ENCODE measurements at places on chromosomes 1 and 21.

GRCh38 chr1:88800382-88801051, 90.8 kb downstream of the GTF2B start:
- no peak for DNase-seq

DNA sequence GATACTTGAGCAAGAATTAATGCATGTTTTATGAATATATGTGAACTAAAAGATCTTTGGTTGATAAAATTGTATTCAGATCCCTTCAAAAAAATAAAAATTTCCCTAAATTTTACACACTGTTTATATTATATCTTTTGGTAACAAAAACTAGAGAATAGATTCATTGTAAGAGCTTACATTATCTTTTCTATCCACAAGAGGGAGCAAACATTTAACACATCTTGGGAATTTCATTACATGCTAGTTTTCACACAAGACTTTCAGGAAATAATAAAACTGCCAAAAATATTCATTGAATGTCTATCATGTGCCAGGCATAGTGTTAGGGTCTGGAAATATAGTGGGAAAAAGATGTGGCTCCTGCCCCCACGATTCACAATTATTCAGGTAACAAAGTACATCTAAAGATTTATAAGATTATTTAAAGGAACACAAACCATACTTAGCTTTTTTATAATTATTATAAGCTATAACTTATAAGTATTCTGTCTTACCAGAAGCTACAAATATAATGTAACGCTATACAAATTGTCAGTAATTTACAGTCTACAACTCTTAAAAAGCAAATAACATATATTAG, 30.6 kb downstream of the FAF1 start:
- no peak for DNase-seq

DNA sequence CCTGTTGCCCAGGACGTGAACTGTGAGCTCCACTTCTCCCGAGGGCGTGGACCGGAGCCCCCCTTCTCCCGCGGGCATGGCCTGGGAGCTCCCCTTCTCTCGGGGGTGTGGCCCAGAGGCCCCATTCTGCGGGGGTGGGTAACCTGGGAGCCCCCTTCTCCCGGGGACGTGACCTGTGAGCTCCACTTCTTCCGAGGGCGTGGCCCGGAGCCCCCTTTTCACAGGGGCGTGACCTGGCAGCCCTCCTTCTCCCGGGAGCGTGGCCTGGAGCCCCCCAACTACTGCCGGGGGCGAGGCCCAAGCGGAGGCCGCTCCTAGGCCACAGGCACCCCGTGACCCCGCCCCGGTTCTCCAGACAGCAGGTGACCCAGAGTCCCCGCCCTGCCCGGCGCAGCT, 320 bp downstream of the C1orf174 start:
- DNase-seq: no peak

- no peak for DNase-seq
These were observed 4.1 kb upstream of the LCE7A start for GRCh38 chr1:152855661-152856060.

DNA sequence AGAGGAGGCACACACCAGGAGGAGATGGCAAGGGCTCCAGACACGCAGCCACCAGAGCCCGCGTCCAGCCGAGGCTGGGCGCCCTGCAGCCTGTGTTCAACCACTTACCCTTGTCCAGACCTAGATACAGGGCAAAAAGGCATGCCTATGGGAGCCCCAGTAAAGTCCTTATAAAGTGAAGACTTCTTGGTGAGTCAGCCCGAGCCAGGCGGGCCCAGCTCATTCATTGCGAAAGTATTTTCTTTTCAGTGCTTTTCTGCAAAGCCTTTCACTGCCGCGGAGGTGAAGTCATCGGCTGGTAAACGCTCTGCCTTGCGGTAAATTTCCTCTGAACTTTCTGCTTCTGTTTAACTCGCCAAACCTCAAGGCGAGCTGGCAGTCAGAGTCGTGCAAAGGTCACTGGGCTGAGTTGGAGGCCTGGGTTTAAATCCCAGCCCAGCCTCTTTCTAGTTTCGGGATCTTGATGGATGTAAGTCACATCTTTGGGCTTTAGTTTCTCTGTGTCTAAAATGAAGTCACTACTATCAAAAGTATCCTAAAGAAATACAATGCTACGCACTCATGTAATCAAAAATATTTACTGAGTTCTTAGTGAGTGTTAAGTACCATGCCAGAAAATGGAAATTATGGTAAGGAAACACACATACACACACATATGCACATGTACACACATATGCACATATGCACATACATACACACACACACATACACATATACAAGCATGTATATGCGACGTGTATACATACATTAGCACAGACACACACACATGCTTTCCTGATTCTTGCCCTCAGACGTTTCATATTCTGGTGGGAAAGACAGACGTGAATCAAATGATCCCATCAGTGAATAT, 54.7 kb upstream of the IFFO2 start:
- DNase-seq: no peak

GRCh38 chr1:25430967-25431881, 527 bp downstream of the MACO1 start:
- no peak for DNase-seq

DNA sequence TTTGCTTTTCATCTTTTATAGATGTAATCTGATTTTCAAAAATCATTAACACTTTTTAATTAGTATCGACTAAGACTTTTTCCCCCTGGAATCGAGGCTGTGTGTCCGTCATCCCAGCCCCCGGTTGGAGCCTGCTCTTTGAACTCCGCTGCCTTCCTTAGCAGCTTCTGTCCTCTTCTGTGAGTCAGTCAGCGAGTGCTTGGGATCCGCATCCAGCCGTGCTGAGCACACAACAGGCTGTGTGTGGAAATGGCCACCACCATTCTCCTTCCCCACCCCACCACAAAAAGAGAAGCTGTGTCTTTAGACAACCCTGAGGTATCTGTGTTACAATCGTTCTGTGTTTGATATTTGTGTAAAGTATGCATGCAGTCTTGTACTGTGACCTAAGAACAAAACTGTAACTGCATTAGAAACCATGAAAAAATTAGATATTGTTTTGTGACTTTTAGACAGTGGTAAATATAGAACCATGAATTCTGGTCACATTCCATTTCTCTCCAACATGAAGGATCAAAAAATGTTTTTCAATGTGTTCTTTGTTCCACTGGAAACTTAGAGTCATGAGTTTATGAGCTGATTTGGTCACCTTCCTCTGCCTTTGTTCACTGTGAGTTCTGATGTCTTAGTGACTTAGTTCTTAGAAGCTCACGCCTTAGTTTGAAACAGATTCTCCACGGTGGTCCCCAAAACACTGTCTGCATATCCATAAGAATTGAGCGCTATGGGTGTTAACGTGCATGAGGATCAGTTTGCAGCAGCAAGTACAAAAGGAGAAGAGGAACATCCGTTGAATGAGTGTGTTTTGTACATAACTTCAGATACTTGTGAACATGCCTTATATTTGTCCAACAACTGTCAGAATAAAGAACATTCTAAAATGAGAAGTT, 64.7 kb downstream of the VPS26C start:
- DNase-seq: no peak

- no peak for DNase-seq
These were observed 12.7 kb downstream of the NFASC start for GRCh38 chr1:204883405-204883804.

DNA sequence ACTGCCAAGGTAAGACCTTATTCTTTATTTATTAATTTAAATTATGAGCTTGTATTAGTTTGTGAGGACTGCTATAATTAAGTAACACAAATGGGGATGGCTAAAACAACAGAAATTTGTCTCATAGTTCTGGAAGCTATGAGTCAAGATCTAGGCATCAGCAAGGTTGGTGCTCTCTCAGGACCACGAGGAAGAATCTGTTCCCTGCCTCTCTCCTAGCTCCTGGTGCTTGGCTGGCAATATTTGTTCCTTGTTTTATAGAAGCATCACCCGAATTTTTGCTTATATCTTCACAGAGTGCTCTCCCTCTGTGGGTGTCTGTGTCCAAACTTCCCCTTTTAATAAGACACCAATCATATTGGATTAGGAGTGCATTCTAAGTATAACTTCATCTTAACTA, 41.4 kb upstream of the CCDC190 start:
- no peak for DNase-seq

DNA sequence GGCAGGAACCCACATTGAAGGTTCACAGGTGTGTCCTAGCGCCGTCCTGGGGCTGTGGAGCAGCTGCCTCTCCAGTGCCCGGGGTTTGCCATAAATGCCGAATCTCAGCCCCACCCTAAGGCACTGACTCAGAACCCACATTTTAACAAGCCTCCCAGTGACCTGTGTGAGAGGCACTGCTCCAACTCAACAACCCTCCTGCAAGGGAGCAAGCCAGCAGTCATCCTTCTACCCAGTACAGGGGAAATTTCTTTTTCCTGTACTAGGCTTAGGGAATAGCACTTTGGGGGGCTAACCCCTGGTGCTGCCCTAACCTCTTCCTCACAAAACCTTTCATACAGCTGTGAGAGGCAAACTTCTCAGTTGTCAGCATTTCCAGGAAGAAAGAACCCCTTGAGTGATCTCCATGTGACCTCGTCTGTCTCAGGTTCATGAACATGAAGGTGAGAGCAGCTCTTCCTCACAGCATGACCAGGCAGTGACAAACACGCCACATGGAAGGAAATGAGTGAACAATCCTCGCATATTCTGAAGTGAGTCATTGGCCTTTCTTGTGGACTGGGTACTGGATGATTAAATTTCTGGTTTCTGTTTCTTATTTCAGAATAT, 11.4 kb upstream of the BCAR3 start:
- DNase-seq: no peak

GRCh38 chr1:95753382-95754016, 519.5 kb downstream of the RWDD3 start:
- no peak for DNase-seq

DNA sequence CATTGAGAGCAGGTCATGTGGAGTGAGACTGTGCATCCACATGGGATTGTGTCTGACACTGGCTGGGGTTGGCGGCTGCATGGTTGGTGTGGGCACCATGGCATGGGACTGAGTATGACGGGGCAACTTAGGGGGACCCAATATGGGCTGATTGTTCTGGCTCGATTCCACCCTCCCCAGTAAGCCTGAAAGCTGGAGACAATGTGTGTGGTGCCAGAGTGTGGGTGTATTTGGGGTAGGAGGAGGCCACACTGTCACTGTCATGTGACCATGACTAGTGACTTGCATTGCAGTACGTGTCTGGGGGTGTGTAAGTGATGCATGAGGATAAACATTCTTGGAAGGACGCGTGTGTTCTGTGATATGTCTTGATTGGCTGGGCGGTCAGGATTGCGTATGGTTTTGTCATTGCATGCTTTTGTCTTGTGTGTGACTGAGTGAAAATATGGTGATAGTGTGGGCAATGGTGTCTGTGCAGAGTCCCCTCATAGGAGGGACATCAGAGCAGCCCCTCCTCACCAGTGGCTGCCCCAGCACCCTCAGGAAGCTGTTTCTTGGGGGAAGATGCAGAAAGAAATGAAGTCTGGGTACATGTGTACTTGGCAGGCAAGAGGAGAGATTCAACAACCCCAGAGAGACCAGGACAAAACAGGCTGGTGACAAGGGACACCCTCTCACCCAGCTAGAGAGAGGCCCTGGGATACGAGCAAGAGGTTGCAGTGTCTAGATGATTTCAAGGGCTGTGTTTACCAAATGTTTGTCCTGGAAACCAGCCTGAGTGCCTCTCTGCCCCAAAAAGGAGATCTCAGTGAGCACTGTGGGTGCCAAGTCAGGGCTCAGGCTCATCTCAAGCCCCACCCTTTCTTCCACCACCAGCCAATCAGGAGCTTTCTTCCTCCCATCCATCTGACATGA, 36.3 kb downstream of the SDC3 start:
- DNase-seq: no peak

DNA sequence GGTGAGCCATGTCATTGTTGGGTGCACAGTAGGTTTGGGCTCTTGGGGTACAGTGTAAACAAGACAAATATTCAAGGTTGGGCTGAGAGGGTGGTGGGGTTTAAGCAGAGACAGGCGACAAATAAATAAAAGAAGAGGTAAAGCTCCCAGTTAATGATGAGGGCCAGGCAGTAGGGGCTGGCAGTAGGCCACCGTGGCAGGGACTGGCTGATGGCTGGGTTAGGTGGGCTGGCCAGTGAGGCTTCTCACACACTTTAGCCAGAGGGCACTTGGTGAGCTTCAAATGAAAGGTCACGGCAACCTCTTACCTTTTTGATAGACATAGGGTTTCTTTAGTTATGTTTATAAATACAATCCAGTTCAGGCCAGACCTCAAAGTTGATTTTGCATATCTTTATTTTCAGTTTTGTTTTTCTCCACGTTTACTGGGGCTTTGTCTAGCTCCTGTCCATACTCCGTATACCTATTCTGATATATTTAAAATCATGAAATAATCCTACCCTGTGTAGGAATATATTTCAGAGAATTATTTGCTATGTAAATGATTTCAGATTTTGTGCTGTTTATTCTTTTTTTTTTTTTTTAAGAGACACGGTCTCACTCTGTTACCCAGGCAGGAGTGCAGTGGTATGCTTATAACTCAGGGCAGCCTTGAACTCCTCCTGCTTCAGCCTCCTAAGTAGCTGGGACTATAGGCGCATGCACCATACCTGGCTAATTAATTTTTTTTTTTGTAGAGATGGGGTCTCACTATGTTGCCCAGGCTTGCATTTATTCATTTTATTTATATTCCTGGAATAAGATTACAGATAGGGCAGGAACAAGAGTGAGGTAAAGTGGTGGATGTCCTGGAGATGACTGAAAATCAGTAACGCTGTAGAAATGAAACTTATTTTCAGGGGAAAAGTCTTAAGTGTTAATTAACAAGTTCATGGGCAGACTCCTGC, 122.7 kb downstream of the RYR2 start:
- peak; percentile 36 for DNase-seq

DNA sequence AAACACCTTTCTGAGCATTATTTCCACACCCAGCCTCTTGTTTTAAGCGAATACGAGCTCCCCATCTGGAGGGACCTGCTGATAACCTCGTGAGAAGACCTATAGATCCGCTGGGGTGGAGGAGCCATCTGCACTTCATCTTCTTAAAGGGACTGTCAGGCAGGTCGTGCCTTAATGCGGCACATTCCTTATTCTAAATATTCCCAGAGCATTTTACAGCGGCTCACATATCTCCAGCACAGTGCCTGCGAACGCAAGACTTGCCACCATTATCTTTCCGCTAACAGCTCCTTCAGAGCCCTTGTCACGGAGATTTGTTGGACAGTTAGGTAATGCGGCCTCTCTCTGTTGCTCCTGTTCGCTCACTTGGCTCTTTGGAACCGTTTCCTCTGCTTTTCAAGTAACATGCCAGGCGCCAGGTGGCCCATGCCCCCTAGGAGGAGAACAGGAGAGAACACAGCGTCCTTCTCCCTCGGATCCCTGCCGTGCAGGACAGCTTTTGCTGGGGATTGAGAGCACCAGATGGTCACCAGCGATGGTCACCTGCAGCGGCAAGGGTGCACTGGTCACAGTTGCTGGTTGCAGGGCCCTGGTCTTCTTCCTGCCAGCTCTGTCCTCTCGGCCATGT, 162.4 kb downstream of the PGBD5 start:
- DNase-seq: peak; percentile 88

GRCh38 chr21:25220169-25220568, 387.1 kb downstream of the MRPL39 start:
- no peak for DNase-seq
